Stimulated activated CD4-positive, alpha-beta T cell treated with anti-CD3 and anti-CD28 coated beads, Interleukin-15, amount 100 ng/mL, for 48 hours (primary cell): ENCODE measurements at places on chromosomes 12 and 14.
A peak's percentile ranks its signal among the peaks of the same experiment; 100 is the strongest.

DNA sequence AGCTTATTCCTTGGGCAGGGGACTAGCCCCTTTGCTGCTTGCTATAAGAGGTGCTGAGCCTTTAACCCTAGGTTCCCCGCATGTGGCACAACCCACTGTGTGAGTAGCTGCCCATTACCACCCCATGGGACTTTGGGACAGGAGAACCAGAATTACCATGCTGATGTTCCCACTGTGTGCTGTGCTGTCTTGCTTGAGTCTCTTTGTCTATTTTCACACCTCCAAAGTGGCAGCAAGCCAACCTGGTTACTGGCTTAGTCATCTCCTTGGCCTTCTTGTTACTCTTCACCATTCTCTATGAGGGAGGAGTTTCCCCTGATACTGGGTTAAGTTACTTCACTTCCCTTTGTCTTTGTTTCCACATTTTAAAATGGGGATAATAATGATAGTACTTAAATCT lies 73.4 kb upstream of the ETV6 start:
- peak; percentile 15 for DNase-seq

DNA sequence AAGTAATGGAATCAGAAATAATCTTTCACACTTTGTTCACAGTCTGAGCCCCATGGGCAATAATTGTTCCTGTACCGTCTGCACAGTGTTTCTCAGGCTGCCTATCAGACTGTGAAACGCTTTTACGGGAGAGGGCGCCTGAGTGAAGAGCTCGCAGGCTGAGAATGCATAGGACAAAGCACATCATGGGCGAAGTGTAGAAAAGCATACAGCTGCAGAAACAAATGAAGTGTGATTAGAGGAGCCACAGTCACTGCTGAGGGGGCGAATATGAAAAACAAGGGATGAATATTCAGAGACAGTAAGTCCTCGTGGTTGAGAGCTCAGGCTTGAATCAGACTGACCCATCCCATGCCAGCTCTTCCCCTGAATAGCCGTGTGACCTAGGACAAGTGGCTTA lies 438.4 kb upstream of the DCN start:
- no peak for DNase-seq

- DNase-seq = no peak
These were observed 53.6 kb upstream of the BCL11B start for GRCh38 chr14:99325591-99325990.

GRCh38 chr14:79712302-79712950 lies 498.9 kb downstream of the DIO2 start:
- DNase-seq = no peak

GRCh38 chr12:49627752-49628360 lies 4.5 kb downstream of the PRPF40B start:
- DNase-seq = no peak

- no peak for DNase-seq
These were observed 336.4 kb upstream of the NAV3 start for GRCh38 chr12:77494296-77494695.

- DNase-seq = no peak
These were observed 24.2 kb downstream of the FLRT2 start for GRCh38 chr14:85554106-85554505.

GRCh38 chr12:122894193-122895121 lies 1.5 kb downstream of the VPS37B start:
- DNase-seq = no peak

GRCh38 chr12:66111605-66112004 lies 18.9 kb downstream of the LLPH start:
- DNase-seq = no peak

DNA sequence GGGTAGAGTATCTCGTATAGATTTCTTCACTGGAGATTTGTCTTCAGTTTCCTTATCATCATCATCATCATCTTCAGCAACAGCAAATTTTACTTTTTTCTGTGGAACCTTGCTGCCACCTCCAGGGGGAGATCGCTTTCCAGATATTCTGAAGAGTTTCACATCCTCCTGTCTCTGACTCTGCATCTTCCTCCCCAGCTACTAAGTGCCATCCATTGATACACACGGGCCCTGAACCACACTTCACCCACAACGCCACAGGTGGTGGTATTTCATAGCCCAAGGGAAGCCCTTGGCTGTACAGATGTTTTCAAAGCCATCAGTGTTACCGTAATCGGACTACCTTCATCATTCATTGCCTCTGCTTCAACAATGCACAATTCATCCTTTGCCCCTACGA lies 82.2 kb downstream of the PPP2R5C start:
- peak; percentile 40 for DNase-seq

DNA sequence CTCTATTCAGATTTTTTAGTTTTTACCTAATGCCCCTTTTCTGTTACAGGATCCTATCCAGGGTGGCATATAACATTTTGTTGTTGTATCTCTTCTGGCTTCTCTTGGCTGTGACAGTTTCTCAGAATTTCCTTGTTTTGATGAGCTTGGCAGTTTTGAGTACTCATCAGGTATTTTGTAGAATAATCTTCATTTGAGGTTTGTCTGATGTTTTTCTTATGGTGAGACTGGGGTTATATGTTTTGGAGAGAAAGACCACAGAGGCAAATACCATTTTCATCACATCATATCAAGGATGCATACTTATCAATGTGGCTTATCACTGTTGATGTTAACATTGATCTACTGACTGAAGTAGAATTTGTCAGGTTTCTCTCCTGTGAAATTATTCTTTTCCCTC lies 14.0 kb upstream of the LYZ start:
- DNase-seq = no peak

- no peak for DNase-seq
These were observed 5.3 kb downstream of the TRMT5 start for GRCh38 chr14:60975551-60975950.

DNA sequence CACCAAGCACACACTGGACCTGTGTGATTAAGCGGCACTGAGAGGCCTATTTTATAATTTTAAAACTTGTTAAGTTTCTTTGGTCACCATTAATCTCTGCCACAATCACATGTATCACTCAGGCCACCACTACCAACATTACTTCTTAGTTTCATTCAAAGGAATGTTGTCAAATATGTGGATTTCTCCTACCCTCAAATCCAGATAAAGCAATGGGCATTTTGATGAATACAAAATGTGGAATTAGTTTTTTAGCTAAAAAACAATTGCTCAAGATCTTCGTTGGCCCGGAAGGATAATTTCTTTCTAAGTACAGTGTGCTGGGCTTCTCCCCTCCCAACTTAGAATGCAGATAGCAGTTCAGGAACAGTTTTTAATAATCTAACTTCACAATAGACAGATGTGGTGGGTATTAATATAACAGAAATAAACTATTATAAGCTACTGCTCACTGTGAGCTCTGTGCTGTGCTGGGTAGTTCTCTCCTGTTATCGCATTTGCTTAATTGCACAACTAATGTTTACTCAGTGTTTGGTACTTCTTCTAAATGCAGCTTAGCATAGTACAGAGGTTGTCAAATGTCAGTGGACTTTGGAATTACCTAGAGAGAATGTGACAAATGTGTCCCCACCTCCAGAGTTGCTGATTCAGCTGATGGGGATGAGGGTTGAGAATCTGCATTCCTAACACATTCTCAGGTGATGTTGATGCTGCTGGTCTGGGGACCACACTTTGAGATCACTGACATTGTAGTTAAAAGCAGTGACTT lies 266.7 kb upstream of the AMIGO2 start:
- no peak for DNase-seq

DNA sequence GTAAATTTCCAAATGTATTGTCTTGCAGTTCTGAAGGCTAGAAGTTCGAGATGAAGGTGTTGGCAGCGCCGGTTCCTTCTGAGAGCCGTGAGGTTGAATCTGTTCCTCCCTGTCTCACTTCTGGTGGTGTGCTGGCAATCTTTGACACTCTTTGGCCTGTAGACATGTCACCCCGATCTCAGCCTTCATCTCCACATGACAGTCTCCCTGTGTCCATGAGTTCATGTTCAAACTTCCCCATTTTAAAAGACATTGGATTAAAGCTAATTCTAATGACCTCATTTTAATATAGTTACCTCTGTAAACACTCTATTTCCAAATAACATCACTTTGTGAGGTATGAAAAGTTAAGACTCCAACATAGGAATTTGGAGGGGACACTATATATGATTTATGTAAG lies 4.1 kb upstream of the RBM19 start:
- no peak for DNase-seq

GRCh38 chr12:7190268-7191055 lies 976 bp downstream of the PEX5 start:
- no peak for DNase-seq

- DNase-seq = no peak
These were observed 161.0 kb downstream of the TSPAN9 start for GRCh38 chr12:3238196-3238595.

- DNase-seq = no peak
These were observed 7.0 kb downstream of the CISTR start for GRCh38 chr12:53744751-53745150.

- no peak for DNase-seq
These were observed 221.2 kb downstream of the KCNH5 start for GRCh38 chr14:62824086-62824485.

- no peak for DNase-seq
These were observed 304.2 kb upstream of the AMIGO2 start for GRCh38 chr12:47383942-47384341.

DNA sequence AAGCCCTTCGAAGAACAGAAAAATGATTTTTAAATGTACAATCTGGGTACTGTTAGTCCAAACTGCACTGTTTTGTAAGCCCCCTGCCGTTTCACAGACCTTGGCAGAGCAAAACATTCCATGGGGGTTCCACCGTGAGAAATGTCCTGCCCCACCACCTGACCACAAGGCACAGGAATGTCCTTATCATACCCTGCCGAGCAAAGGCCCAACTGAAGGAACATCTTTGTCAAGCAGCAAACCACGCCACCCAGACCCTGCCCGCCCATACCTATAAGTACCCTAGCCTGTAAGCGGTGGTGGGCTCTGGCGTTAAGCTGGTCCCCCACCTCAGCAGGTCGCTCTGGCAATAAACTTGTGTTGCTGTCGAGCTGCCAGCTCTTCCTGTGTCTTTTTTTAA lies 181.6 kb upstream of the PZP start:
- DNase-seq = no peak

DNA sequence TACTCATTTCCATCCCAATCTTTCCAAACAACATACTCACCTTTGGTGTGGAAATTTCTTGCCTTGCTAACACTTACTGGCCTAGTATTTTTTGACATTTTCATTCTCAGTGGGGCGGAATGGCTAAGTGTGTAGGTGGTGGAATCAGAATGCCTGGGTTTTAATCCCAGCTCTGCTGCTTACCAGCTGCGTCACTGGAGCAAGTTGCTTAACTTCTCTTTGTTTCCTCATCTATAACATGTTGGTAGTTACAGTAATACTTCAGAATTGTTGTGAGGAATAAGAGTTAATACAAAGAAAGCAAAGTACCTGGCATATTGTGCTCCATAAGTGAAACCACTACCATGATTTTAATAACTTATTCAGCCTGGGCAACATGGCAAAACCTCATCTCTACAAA lies 3.0 kb upstream of the FAM177A1 start:
- DNase-seq = no peak

- no peak for DNase-seq
These were observed 204.2 kb upstream of the HMGA2 start for GRCh38 chr12:65620046-65620445.

DNA sequence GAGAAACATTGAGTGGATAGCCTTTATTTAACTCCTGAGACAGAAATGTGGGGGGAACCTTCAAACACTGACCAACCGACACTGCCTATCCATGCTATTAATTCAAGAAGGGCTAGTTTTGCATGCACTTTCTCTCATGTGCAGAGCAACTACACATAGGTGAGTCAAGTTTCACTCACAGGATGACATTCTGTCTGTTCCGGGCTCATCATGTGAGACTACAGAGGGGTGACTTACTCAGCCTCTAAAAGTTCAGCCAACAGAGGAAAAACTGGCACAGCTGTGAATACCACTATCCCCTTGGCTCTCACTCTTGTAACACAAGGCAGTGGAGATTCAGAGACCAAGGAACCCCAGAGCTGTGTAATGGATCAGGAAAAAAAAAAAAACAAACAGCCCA lies 13.3 kb downstream of the BEST3 start:
- DNase-seq = no peak

GRCh38 chr14:76426161-76426696 lies 50.3 kb downstream of the ESRRB start:
- no peak for DNase-seq

GRCh38 chr12:4031703-4032291 lies 158.6 kb upstream of the PARP11 start:
- DNase-seq = no peak

- DNase-seq = no peak
These were observed 6.3 kb upstream of the KCNJ8 start for GRCh38 chr12:21780786-21781185.

- DNase-seq = no peak
These were observed 24.0 kb downstream of the BTBD7 start for GRCh38 chr14:93308686-93309345.

DNA sequence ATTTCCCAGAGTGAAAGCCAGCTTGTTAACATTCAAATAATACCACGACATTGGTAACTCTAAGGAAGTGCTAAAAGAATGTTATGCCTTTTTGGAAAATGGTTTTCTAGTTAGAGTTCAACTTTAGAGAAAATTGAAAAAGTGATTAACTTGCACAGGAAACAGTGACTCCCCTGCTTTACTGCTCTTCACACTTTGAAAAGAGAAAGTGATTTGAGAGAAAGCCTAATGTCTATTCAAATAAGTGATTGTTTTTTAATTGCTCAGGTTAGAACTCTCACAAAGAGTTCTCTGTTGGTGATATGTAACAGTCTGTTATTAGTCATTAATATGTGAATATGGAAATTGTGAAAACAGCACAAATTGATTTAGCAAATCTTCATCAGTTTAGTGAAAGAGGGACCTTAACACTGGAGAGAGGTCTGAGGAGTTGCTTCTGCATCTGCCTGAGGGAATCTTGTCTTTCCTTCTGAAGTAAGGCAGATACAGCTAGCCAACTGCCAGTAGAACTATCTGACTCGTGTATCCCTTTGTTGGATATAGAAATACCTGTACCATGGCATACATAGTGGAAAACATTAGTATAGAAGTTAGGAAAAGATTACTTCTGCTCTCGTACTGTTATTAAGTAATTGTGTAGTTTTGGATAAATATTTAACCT lies 25.5 kb downstream of the ATF7IP start:
- no peak for DNase-seq

DNA sequence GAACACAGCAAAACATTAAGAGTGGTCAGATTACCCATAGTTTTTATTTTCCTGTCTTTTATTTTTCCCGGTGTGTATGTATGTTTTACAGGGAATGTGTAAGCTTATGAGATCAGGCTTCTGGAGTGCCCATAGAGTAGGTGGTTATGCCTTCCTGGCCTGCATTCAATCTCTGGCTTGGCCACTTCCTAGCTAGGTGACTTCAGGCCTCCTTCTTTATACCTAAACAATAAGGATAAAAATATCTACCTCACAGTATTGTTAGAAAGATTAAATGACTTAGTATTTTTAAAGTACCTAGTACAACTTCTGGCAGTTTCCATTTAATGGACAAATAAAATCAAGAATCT lies 42.4 kb downstream of the ITPR2 start:
- no peak for DNase-seq

GRCh38 chr12:51373187-51373586 lies 18.0 kb downstream of the GALNT6 start:
- DNase-seq = no peak
